NCI-H1105 treated with DMSO at 0.1 percent for 48 hours (cell line): ENCODE measurements at places on chromosomes 3 and 15.
A peak's percentile ranks its signal among the peaks of the same experiment; 100 is the strongest.

DNA sequence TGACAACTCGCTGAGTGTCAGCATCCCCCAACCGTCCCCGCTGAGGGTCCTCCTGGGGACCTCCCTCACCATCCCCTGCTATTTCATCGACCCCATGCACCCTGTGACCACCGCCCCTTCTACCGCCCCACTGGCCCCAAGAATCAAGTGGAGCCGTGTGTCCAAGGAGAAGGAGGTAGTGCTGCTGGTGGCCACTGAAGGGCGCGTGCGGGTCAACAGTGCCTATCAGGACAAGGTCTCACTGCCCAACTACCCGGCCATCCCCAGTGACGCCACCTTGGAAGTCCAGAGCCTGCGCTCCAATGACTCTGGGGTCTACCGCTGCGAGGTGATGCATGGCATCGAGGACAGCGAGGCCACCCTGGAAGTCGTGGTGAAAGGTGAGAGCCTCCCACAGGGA is 35.4 kb downstream of the ACAN start:
- DNase-seq = no peak

GRCh38 chr15:65130941-65131340 is 2.7 kb downstream of the PDCD7 start:
- DNase-seq = no peak

DNA sequence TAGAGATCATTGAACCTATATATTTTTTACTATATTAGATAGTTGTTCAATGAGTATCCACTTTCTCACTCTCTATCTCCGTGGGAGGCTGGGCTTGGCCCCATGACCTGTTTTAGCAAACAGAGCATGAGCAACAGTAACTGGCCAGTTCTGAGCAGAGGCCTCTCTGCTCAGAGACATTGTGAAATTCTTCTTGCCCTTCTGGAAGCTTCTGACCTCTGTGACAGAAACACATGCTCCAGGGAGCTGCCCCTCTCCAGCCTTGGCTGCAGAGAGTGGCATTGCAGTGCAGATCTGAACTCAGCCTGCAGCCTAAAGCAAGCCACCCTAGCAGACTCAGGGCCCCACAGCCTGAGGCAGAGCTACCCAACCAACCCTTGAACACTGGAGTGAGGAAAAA is 20.5 kb downstream of the FAM240A start:
- no peak for DNase-seq

DNA sequence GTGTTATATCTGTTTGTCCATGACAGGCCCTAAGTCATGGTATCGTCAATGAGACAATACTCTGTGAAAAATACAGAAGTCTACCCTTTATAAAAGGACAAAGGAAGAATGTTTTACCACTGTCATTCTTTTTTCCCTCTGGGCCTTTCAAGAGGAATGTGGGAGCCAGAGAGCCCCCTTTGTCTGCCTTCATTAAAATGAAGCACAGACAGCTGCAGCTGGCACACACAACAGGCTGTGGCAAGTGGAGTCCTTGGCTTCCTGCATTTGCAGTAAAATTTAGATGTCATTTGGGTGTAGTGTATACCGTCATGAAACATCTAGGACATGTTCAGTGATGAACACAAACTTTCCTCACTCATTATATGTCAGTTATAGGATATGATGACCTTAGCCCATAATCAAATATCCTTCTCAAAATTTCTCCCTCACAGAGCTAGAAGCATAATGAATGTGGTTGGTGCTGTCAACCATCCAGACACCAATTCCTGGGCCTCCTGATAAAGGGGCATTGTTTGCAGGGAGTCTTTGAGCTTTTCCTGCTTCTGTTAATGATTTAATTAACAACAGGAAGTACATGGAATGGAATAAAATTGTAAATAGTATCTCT is 76.4 kb downstream of the DHX36 start:
- peak; percentile 37 for DNase-seq

- peak; percentile 5 for DNase-seq
Measured at GRCh38 chr3:62332835-62333244, 40.5 kb downstream of the FEZF2 start.

DNA sequence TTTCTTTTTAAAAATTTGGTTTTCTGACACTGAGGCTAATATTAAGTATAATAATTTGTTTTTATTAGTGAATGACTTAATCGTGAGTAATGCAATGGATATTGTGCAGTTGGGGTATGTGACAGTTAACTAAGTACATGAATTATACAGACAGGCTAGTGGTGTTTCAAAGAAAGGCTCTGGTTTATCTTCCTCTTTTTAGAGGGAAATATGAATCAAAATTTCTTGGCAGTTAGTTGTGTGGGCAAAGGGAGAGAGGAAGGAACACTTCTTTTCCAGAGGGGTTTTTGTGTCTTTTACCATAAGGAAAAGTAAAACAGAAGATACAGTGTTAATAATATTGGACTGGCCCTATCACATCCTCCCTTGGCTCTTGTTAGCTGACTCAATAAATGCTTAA is 2.7 kb downstream of the ZNF654 start:
- DNase-seq = no peak

DNA sequence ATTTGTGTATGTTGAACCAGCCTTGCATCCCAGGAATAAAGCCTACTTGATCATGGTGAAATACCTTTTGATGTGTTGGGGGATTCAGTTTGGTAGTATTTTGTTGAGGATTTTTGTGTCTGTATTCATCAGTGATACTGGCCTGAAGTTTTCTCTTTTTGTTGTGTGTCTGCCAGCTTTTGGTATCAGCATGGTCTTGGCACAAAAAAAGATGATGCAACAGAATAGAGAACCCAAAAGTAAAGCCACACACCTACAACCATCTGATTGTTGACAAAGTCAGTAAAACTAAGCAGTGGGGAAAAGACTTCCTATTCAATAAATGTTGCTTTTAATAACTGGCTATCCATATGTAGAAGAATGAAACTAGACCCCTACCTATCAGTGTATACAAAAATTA is 77.6 kb downstream of the TCF12 start:
- DNase-seq = no peak

- no peak for DNase-seq
Measured at GRCh38 chr3:13296662-13297061, 123.5 kb downstream of the NUP210 start.

- DNase-seq = no peak
Measured at GRCh38 chr3:120435621-120436020, 15.2 kb downstream of the FSTL1 start.

DNA sequence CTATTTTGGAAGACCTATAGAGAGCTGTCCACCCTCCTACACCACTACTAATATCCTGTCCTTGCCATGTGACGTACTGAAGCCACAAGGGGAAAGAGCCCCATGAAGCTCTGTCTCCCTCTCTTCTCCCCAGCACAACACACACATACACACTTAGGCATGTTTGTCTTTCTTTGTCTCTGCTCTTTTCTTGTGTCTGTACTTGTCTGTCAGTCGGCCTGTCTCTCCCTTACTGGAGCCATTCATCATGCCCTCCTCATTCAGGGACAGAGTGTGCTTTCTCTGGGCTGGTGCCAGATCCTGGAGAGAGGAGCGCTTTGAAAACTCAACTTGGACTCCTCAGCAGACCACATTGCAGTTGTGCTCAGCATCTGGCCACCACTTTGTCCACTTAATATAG is 47.6 kb downstream of the PSMD6 start:
- no peak for DNase-seq

DNA sequence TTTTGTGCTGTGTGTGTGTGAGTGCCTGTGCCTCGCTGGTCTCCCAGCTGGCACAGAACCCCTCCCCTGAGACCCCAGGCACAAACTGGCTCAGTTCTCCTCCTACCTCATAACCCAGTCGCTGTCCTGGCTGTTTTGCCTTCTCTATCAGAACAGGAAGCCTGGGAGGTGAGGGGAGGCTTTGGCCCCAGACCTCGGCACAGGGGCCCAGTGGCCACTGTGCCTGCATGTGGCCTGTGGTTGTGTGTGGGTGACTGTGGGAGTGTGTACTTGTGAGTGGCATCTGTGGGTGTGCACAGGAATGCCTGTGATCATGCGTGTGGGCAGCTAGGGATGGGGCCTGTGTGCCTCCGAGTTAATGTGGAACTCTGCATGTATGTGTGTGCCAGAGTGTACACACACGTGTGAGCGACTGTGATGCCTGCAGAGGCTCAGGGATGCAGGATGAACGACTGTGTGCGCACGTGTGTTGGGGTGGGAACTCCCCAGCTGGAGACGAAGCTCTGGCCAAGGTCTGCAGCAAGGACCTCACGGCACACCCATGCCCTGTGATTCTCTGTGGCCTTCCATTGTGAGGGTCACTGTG is 32.3 kb downstream of the PSTPIP1 start:
- DNase-seq = no peak

DNA sequence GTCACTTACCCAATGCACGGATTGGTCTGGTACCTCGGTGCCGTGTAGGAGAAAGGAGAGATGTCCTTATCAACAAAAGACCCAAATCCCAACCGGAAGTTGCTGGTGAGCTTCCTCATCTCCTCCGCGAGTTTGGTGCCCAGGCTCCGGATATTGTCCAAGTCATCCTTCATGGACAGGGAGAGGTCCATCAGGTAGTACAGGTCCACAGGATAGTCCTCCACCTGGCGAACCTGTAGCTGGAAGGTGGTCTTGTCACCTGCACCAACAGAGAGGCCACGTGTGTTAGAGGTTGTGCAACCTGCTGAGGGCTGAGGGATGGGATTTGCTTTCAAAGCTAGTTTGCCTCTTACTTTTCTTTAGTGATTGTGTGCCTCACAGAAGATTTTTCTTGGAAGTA is 38.9 kb downstream of the ITGB5 start:
- no peak for DNase-seq

- DNase-seq = peak; percentile 31
Measured at GRCh38 chr15:57462381-57462780, 86.1 kb downstream of the CGNL1 start.

- no peak for DNase-seq
Measured at GRCh38 chr3:171286580-171287249, 173.5 kb downstream of the TNIK start.

- peak; percentile 8 for DNase-seq
Measured at GRCh38 chr15:94723801-94724200, 492.4 kb downstream of the MCTP2 start.

- DNase-seq = no peak
Measured at GRCh38 chr3:24290596-24290995, 204.1 kb downstream of the THRB start.

DNA sequence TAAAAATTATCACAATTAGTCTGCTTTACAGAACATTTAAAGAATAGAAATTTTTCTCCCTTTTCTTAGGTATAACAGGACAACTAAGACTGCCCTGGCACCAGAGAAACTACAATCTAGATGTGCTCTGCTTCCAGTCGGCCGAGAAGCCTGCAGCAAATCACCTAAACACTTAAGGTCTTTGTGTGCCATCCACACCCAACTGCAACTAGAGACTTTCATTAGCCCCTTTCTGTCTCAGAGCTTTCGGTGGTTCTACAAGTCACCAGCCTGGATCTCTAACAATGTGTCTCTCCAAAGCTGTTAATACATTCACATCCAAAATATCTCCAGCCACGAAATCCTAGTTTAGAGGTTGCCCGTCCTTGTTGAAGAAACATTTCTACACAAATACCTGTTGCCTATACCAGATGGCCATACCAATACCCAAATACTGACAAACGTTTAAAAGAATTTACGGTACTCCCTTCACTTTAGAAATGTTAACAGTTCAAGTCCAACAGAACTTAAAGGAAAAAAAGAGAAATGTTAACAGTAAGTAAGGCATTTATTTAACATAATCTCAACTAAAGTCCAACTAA is 6.7 kb downstream of the PRC1 start:
- no peak for DNase-seq

DNA sequence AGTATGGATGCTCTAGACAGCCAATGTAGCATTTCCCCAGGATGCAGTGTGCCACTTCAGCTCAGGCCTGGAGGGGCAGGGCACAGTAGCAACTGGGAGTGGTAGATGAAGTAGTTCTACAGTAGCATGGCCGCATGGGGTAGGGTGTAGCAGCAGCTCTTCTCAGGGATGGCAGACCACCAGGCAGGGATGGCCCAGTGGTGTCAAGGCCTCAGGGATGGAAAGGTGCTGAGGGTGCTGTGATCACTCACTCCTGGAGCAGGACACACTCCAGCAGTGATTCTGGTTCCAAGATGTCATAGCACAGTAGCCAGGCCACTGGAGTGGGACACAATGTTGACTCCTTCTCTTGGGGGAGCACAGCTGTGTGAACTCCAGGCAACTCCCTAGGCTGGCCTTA is 210.9 kb upstream of the LYSMD4 start:
- no peak for DNase-seq

GRCh38 chr3:166498446-166498845 is 661.2 kb upstream of the BCHE start:
- no peak for DNase-seq

DNA sequence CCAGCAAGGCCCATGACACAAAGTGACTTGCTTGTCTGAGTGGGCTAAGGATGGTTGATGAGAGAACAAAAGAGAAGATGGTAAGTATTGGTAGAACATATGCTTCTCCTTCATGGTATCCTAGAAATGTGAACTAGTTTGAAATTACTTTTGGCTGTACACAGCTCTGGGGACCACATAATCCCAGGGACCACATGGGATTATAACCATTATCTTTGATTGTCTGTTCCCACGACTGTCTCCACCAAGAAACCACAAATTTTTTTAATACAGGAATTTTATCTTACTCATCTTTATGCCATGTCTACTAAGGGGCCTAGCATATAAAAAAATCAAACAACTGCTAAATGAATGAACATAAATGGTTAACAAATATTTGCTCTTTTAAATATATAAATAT is 155.3 kb upstream of the PRICKLE2 start:
- DNase-seq = no peak

- DNase-seq = no peak
Measured at GRCh38 chr15:62362608-62363007, 197.5 kb upstream of the C2CD4B start.
